ENCODE measurements at places on chromosomes 3 and 15.

GRCh38 chr3:124685481-124685880, 44.8 kb upstream of the UMPS start:
- DNase-seq = no peak

GRCh38 chr3:59313365-59313764, 263.5 kb upstream of the CFAP20DC start:
- DNase-seq = no peak

- DNase-seq = no peak
Observed at GRCh38 chr15:101056366-101057334, 137.5 kb downstream of the LRRK1 start.

DNA sequence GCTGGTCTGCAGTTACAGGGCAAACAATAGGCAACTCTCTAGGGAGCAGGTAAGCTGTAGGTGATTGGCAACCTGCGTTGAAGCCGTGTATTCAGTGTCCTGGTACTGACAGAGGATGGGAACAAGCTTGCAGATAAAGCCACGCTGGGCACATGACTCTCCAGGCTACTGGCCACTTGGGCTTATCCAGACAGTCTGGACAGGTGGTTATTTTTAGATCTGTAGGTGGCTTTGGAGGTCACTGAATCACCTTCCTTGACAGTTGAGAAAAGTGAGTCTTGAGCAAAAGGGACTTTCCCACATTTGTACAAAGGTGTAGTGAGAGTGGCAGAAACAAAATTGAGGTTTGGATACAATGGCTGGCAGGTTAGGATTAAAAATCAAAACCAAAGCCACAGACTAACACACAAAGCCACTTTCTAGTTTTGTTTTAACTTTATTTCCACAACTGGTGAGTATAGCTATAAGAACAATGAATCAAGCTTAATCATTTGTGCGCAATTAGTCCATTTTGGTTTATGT, 22.3 kb upstream of the IL1RAP start:
- no peak for DNase-seq

DNA sequence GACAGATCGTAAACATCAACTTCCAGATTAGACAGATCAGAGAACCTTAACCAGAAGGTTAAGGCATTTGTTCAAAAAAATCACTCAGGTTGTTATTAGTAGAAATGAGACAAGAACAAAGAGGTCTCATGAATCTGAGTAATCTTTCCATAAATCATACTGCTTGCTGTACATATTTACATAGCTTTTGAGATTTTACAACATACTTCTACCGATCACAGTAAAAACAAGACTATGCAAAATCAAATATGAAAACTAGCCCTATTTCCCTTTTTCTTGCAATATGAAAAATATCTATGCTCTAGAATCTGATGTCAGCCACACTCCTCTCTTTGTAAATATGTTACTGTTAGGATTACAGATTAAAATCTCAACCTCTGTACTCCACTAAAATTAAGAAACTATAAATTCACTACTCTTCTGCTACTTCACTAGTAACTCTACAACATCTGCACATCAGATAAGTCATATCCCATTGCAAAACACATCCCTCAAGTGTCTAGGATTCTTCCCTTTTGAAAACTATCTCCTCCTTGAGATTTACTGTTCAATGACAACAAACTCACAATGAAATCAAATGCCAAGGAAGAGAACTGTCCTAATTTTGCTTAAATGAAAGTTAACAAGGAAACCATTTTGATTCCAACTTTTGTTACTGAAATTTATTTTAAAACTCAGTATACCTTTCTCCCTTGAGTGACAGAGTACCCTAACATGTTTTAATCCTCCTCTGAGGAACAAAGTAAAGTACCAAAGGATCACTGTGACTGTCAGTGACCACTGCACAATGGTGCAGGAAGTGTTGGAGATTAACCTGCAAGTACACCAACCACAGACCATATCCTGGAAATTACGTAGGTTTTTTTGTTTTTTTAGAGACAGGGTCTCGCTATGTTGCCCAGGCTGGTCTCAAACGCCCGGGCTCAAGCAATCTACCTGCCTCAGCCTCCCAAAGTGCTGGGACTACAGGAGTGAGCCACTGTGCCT, 12.8 kb downstream of the DCUN1D1 start:
- no peak for DNase-seq

DNA sequence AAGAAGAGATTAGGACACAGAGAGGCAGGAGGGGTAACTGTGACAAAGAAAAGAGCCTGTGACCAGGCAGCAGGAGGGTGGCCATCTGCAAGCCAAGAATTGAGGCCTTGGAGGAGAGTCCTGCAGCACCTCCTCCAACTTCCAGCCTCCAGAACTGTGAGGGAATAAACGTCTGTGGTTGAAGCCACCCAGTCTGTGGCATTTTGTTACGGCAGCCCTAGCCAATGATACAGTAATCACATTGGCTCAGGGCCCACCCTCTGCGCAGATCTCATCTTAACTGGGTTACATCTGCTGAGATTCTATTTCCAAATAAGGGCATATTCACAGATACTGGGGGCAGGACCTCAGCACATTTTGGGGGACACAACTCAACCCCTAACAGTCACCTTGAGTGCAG, 11.3 kb downstream of the SELENOS start:
- no peak for DNase-seq

- no peak for DNase-seq
Observed at GRCh38 chr3:189803254-189803653, 172.1 kb downstream of the TP63 start.

DNA sequence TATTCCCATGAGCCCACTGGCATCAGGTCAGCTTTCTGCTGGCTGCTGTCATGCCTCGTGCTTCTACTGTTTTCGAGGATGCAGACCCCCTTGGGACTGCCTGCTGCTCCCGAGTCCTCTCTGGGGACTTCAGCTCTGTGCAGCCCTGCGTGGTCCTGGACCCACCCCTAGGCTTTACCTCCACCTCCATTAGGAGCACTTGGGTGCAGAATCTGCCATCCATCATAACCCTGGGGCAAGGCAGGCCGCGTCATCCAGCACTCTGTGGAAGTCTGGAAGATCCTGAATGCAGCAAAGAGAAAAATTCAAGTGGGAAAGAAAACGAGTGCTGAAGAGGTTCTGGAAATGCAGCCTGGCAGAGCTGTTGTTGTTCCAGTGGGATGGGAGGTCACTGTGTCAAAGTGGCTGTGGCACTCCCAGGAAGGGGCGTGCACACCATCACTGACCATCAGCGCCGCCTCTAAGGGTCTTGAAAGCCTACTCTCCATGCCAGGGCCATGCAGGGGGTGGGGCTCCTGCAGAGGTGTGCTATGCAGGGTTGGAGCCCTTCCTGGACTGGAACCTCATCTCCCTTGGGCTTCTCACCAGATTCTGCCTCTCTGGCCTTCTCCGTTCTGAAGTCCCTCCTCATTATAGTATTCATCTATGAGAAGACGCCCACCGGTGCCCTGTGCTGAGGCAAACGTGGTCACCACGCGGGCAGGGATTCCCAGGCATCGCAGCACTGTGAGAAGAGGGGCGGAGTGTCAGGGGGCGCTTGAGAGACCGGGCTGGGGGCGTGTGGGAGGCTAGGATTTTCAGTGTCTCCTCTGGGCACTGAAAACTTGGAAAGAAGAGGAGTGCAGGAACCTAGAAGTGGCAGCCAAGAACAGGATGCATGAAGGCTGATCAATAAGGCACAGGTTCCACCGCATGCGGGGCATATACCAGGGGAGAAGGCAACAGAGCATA, 12.5 kb downstream of the EPB42 start:
- DNase-seq = no peak

All from cortex of kidney (tissue), 1 donor.